Hematopoietic multipotent progenitor cell treated with erythropoietin and hydrocortisone succinate and interleukin-3 and kit ligand, for 6 days (in vitro differentiated cells): ENCODE measurements at places on chromosomes 6 and 20.
A peak's percentile ranks its signal among the peaks of the same experiment; 100 is the strongest.

DNA sequence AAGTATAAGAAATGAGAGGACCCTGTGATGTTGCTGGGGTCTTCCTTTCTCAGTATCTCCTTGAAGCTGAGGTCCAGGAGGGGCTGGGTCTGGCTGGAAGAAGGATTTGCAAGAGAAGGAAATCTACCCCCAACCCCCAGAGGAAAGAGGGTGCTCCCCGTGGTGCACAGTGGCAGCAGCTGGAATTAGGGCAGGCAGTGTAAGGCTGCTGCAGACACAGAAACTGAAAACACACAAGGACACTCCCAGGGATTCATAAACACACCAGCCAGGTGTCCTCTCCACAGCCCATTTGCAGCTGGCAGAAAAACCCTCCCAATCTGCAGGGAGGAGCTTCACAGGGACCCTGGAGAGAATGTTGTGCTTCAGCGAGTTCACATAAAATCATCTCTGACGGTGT is 297.2 kb downstream of the CDH26 start:
- DNase-seq, result no peak

DNA sequence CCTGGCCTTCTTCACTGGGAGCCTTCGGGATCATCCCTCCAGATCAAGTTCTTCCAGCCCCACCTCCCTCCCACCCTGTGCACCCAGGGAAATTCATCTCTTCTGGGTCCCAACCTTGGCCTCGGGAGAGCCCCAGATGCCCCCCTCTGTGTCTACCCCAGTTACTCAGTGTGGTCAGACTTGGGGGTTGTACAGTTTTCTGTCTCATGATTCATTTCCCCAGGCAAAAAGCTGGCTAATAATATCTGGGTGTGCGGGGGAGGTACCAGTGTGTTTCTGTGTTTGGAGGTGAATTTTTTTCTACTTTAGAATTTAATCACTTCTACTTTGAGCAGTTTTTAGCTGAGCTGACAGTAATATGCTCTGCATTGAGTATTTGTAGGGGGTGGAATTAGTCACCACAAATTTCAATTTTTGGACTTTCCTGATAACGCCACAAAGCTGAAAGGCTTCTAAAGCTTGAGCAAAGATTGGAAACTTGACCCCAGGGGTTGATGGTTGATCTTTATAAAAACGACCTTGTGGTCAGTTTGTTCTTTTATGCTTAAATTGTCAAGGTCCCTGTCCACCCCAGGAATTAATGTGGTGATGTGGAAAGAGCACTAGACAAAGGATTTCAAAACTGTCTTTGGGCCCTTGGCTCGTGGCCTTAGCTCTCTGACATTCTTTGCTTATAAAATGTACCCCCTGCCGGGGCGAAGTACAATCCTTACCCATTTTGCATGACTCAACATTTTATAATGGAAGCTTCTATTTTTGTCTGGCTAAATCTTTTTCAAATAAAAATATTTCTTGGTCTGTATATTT is 284.7 kb upstream of the TAB2 start:
- DNase-seq, result peak; percentile 33

GRCh38 chr6:167560673-167561569 is 236.0 kb downstream of the TTLL2 start:
- no peak for DNase-seq

DNA sequence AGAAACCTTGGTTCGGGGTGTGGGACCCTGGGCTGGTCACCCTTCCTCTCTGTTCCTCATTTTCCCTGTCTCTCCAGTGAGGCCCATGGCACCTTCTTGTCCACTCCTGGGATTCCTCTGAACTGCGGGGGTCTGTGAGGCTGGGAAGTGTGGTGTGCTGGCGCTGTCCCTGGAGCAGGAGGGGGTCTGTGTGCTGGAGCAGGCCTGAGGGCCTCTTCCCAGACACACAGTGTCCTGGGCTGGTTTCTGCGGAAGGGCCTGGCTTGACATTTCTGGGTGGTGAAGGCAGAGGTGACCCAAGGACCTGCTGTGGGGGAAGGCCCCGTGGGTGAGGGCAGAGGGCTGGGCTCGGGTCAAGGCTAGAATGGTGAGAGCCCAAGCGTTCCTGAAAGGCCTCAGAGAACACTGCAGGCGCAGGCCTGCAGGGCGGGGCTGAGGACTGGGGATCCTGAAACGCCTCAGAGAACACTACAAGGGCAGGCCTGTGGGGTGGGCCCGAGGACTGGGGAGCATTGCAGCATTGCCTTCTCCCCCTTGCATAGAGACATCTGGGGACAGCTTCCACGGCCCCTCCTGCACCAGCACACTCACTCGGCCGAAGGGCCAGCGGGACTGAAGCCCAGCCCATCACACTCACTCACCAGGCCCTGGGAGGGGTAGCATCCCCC is 10.6 kb upstream of the BAK1 start:
- no peak for DNase-seq

GRCh38 chr6:24529985-24530384 is 35.2 kb downstream of the ALDH5A1 start:
- no peak for DNase-seq

- peak; percentile 83 for DNase-seq
Observed at GRCh38 chr6:10759312-10759839, 11.8 kb downstream of the TMEM14B start.

DNA sequence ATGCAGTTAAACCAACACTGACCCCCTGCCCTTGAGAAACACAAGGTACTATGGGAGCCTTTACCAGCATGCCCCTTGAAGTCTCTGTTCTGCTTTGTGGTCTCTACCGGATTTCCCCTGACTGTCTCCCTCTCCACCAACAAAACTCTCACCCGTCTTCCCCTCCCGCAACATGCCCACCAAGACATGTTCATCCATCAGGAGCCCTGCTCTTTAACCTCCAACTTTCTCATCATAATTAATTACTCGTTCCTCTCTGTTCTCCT is 1.1 kb downstream of the ZNF165 start:
- peak; percentile 51 for DNase-seq

GRCh38 chr6:166375013-166375412 is 7.7 kb downstream of the MPC1 start:
- no peak for DNase-seq

- DNase-seq, result no peak
Observed at GRCh38 chr20:4853757-4854560, 132.2 kb downstream of the PRND start.
